Activated naive CD8-positive, alpha-beta T cell treated with anti-CD3 and anti-CD28 coated beads for 36 hours (primary cell): ENCODE measurements at places on chromosomes 3 and 15.

DNA sequence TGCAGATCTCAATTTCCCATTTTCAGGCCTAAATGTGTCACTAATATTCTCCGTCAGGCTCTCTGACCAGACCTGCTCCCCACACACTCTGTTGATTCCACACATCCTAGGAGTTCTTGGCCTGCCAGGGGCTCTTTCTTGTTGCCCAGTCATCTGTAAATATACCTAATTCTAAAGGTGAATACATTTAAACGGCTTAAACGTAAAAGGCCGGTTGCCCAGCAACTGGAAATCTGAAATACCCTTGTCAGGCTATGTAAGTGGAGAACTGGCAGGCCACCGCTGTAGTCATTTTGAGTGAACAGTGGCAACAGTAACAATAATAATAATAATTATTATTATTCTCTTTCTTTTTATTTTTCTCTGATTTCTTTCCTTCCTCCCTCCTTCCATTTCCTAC, 302.7 kb downstream of the AGBL1 start:
- H3K4me3 ChIP-seq = no peak overlapping the region
- DNase-seq = no peak
- peaks cover 11% of the 10 kb centered on the region for H3K27me3 ChIP-seq
- no peak overlapping the region for H3K27ac ChIP-seq
- no peaks in the 10 kb centered on the region for H3K36me3 ChIP-seq

DNA sequence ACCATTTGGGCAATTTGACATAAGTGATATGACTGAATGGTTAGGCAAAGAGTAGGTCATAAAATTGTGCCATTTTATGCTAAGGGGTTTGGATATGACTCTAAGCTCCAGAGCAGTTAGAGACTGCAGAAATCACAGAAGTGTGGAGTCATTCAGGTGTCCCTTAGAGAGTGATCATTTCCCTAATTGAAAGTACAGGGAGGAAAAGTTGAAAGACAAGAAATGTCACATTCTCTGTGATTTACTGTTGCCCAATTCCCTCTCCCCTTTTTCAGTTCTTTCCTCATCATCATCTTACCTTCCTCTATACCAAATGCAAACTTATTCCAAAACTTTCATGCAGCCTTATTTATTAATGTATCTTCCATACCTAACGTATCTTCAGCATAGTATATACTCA, 2.7 kb upstream of the GOLGB1 start:
- no peak for DNase-seq
- peaks cover 6% of the 10 kb centered on the region for H3K27me3 ChIP-seq
- H3K4me1 ChIP-seq = peaks cover 9% of the 10 kb centered on the region
- H3K4me3 ChIP-seq = no peak overlapping the region

GRCh38 chr3:4067893-4068292, 235.3 kb upstream of the SETMAR start:
- no peaks in the 10 kb centered on the region for H3K27me3 ChIP-seq
- H3K36me3 ChIP-seq = peaks cover 4% of the 10 kb centered on the region
- no peaks in the 10 kb centered on the region for H3K4me1 ChIP-seq
- DNase-seq = no peak
- H3K4me3 ChIP-seq = no peak overlapping the region

GRCh38 chr3:42498791-42499477, 3.5 kb upstream of the VIPR1 start:
- H3K4me3 ChIP-seq = no peak overlapping the region
- H3K4me1 ChIP-seq = peaks cover 22% of the 10 kb centered on the region
- H3K27me3 ChIP-seq = peaks cover 26% of the 10 kb centered on the region
- no peak for DNase-seq
- no peaks in the 10 kb centered on the region for H3K36me3 ChIP-seq
- no peak overlapping the region for H3K27ac ChIP-seq

DNA sequence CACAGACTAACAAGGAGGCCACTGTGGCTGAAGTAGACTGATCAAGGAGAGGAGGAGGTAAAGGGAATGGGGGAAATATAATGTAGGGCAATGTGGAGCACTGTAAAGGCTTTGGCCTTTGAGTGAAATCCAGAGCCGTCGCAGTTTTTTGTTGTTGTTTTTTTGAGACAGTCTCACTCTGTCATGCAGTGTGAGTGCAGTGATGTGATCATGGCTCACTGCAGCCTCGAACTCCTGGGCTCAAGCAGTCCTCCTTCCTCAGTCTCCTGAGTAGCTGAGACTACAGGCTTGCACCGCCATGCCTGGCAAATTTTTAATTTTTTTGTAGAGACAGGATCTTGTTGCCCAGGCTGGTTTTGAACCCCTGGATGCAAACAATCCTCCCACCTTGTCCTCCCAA, 32.2 kb downstream of the PPP4R2 start:
- no peaks in the 10 kb centered on the region for H3K27me3 ChIP-seq
- DNase-seq = no peak
- peaks cover 51% of the 10 kb centered on the region for H3K36me3 ChIP-seq
- peak overlapping the region; percentile 62 for H3K27ac ChIP-seq

DNA sequence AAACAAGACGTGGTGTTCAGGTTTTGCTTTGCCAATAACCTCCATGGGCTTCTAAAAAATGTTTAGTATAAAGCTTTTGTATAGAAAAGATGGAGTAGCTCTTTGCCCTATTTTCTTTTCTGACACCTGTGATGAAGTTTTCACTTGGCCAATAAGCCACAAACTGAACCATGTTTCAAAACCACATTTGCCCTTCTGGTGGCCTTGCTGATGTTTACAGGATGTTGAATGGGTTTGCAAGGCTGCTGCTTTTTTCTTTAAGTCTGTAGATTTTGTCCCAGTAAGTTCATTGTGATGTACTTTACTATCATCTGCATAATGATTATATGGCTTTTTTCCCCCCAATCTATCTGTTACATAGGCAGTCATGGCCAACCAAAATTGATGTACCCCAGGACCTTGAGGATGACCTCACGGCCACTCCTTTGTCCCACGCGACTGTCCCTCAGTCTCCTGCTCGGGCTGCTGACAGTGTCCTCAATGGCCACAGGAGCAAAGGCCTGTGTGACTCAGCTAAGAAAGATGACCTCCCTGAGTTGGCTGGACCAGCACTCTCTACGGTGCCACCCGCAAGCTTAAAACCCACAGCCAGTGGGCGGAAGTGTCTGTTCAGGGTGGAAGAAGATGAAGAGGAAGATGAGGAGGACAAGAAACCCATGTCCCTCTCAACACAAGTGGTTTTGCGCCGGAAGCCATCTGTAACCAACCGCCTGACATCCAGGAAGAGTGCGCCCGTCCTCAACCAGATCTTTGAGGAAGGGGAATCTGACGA, 60.8 kb downstream of the SNRK start:
- H3K4me3 ChIP-seq = peak overlapping the region; percentile 47
- no peaks in the 10 kb centered on the region for H3K27me3 ChIP-seq
- H3K4me1 ChIP-seq = peaks cover 70% of the 10 kb centered on the region
- peaks cover 91% of the 10 kb centered on the region for H3K36me3 ChIP-seq
- peak; percentile 43 for DNase-seq

- DNase-seq = no peak
- no peak overlapping the region for H3K27ac ChIP-seq
- H3K4me3 ChIP-seq = no peak overlapping the region
- H3K36me3 ChIP-seq = peaks cover 5% of the 10 kb centered on the region
- H3K4me1 ChIP-seq = no peaks in the 10 kb centered on the region
These were observed 7.2 kb downstream of the FSD2 start for GRCh38 chr15:82798531-82799166.

- DNase-seq = peak; percentile 2
- no peaks in the 10 kb centered on the region for H3K36me3 ChIP-seq
- no peaks in the 10 kb centered on the region for H3K4me1 ChIP-seq
- no peak overlapping the region for H3K4me3 ChIP-seq
- H3K27me3 ChIP-seq = peaks cover 39% of the 10 kb centered on the region
These were observed 104.3 kb upstream of the TSC22D2 start for GRCh38 chr3:150303768-150304167.

- peaks cover 43% of the 10 kb centered on the region for H3K4me1 ChIP-seq
- no peak for DNase-seq
- no peak overlapping the region for H3K4me3 ChIP-seq
- no peak overlapping the region for H3K27ac ChIP-seq
- no peaks in the 10 kb centered on the region for H3K27me3 ChIP-seq
These were observed 15.8 kb downstream of the NPTN start for GRCh38 chr15:73617301-73617831.

DNA sequence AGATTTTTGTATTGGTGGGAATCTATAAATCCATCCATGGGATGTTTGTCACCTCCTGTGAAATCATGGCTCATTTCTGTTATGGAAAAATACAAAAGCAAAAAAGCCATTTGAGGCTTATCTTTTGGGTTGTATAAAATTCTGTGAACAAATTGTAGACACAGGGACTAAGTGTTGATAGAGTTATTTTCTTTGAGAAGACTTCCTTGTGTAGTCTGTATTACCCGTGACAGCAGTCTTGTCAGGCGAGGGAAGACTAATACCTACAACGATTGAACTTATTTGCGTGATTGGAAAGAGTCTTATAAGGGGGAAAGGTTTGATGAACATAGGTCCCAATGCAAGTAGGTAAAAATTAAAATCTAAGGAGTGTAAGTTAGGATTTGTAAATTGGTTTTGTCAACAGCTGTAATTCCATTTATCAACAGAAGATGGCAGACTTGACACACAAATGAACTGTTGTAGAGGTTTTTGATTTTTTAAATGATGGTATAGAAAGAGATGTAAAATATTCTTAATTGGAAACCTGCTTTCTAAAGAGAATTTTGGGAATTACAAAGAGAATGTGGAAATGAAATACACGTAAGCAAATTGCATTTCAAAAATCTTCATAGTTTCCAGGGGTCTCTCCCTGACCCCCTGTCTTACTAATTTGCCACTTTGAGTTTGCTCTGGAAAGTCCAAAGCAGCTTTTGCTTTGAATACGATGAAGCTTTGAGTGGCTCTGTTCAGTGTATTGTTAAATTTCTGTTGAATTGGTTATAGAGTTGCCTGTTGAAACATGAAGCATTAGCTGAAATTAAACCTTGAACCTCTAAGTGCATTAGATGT, 33.2 kb downstream of the SLC25A26 start:
- H3K36me3 ChIP-seq = peaks cover 4% of the 10 kb centered on the region
- no peaks in the 10 kb centered on the region for H3K27me3 ChIP-seq
- no peak overlapping the region for H3K4me3 ChIP-seq
- peaks cover 2% of the 10 kb centered on the region for H3K4me1 ChIP-seq
- no peak overlapping the region for H3K27ac ChIP-seq
- DNase-seq = no peak

DNA sequence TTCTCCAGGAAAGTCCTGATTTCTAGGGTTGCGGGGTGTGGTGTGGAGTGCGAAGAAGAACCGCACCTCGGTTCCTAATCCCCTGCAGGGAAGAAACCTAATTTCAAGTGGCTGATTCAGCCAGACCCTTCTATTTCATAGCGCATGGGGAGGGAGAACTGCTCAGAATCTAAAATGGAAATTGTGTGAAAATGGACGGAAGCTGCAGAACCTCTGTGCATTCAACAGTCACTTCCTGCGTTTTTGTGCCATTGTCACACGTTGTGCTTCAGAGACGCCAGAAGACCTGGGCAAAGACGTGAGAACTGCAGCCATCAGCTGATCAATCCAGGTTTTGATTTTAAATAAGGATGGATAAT, 1.2 kb downstream of the SIDT1 start:
- H3K4me3 ChIP-seq = peak overlapping the region; percentile 96
- H3K27ac ChIP-seq = peak overlapping the region; percentile 96
- peaks cover 54% of the 10 kb centered on the region for H3K4me1 ChIP-seq
- peak; percentile 29 for DNase-seq
- H3K27me3 ChIP-seq = no peaks in the 10 kb centered on the region

- no peak overlapping the region for H3K4me3 ChIP-seq
- no peaks in the 10 kb centered on the region for H3K27me3 ChIP-seq
- no peak for DNase-seq
- H3K36me3 ChIP-seq = no peaks in the 10 kb centered on the region
These were observed 460.0 kb downstream of the CNTN6 start for GRCh38 chr3:1552831-1553230.

GRCh38 chr3:61597906-61598305, 36.5 kb downstream of the PTPRG start:
- no peak overlapping the region for H3K4me3 ChIP-seq
- H3K36me3 ChIP-seq = no peaks in the 10 kb centered on the region
- H3K4me1 ChIP-seq = no peaks in the 10 kb centered on the region
- no peak for DNase-seq
- no peak overlapping the region for H3K27ac ChIP-seq

DNA sequence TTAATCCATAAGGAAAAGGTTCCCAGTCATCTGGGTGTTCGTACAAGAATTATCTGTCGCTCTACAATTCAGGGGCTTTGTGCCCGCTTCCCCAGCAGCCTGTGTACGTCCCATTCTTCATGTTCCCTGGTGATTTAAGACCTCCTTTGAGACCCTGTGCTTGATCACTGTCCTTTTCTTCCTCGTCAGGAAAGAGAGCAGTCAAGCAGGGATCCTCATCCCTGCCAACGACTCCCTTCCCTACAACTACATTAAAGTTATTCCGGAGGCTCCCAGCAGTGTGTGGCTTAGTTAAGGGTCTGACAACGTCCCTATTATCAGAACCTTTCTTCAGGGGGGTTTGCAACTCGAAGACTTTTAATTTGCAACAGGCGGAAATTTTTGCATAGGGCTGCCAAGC, 175.7 kb downstream of the FOXP1 start:
- no peak overlapping the region for H3K4me3 ChIP-seq
- peaks cover 26% of the 10 kb centered on the region for H3K36me3 ChIP-seq
- peak overlapping the region; percentile 8 for H3K27ac ChIP-seq
- no peak for DNase-seq

GRCh38 chr15:101536875-101537405, 47.4 kb upstream of the PCSK6 start:
- H3K4me1 ChIP-seq = no peaks in the 10 kb centered on the region
- no peak overlapping the region for H3K27ac ChIP-seq
- no peak for DNase-seq
- no peak overlapping the region for H3K4me3 ChIP-seq
- H3K36me3 ChIP-seq = no peaks in the 10 kb centered on the region

DNA sequence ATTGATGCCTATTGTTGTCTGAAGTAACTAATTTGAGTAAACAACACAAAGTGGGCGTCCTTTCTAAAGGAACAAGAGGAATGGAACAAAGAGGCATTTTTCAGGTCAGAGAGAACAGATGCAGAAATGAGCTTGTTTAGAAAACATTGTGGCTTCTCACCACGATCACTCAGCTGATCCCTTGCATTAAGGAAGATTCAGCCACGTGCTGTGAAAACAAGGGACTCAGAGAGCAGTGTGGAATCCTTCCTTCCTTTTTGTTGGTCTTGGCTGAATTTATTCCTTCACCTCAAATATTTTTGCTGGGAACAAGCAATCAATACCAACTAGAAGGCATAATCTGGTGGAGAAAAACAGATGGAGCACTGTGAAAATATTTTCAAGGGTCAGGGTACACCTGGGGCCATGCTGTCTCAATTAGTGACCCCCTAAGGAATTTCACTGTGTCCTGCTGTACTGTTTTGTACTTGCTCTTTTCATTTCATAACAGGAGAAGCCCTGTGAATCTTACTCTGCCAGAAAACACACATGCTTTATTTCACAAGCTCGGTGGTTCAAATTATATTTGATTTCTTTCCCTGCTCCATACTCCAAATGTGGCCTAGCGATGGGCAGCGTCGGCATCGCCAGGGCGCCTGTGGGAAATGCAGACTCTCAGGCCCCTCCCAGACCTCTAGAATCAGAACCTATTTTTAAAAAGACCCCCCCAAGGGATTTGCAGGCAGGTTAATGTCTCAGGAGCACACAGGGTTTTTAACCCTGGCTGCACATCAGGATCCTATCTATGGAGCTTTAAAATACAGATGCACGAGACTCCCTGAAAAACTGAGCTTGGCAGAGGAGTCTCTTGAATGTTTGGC, 11.6 kb upstream of the SLC6A20 start:
- no peak for DNase-seq
- no peak overlapping the region for H3K4me3 ChIP-seq
- H3K27me3 ChIP-seq = peaks cover 4% of the 10 kb centered on the region
- peaks cover 5% of the 10 kb centered on the region for H3K4me1 ChIP-seq
- H3K27ac ChIP-seq = no peak overlapping the region
- no peaks in the 10 kb centered on the region for H3K36me3 ChIP-seq
